Large intestine (tissue), 12 donors: ENCODE measurements at places on chromosomes 1 and 21. TPM values are rescaled to one million over a fixed set of nuclear protein-coding genes. Genes with fewer than 3 reads are reported as not detected.

The S100A16 gene
- polyA plus RNA-seq: 134 TPM

DNA sequence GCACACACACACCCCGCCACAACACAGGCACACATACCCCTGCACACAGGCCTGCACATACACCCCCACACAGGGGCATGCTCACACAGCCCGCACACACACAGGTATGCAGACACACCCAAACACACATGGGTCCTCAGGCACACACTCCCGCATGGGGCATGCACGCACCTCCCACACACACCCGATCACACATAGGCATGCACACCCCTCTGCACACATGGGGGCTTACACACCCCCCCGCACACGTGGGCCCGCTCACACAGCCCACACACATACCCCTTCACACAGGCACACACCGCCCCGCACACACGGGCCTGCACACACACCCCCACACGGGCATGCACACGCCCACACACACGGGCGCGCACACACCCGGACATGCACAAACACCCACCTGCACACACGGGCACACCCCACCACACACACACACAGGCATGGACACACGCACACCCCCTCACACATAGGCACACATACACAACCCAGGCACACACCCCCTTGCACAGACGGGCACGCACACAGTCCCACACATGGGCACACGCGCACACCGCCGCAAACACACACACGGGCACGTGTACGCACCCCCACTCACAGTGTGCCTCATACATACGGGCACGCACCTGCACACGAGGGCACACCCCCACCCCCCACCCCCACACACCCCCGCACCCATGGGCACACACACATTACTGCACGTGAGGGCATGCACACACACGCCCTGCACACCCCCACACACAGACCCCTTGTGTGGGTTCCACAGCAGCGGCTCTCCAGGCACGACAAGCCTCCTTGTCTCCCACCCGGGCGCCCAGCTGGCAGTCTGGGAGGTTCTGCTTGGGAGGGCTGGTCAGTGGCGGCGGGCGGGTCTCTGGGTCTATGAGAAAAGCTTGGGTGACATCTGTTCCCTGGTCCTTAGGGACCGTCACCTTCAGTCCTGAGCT is 8.3 kb downstream of the ATAD3B start:
- peaks cover 47% of the 10 kb centered on the region for H3K36me3 ChIP-seq
- no peaks in the 10 kb centered on the region for H3K4me1 ChIP-seq
- no peak overlapping the region for H3K27ac ChIP-seq
- no peaks in the 10 kb centered on the region for H3K27me3 ChIP-seq

DNA sequence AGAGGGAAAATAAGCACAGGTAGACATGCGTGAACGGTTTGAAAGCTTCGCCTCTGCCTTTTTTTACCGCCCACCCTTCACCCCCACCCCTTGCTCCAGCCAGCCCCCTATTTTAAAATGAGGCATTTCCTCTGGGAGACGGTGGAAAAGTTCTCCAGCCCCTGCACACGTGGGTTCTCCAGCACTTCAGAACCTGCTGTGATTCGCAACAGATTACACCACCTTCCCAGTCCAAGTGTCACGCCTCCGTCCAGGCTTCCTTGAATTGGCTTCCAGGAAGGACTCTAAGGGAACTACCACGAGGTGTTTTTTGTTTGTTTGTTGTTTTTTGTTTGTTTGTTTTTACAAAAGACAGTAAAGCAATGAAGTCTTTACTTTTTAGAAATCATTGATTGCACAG is 2.6 kb downstream of the LRRC7 start:
- peaks cover 48% of the 10 kb centered on the region for H3K27me3 ChIP-seq
- H3K36me3 ChIP-seq: no peaks in the 10 kb centered on the region
- no peak for DNase-seq
- no peak overlapping the region for H3K27ac ChIP-seq
- peak overlapping the region; percentile 37 for H3K4me3 ChIP-seq

GRCh38 chr1:3894626-3895278 is 5.3 kb downstream of the C1orf174 start:
- H3K4me1 ChIP-seq: no peaks in the 10 kb centered on the region
- peaks cover 25% of the 10 kb centered on the region for H3K36me3 ChIP-seq
- no peak overlapping the region for H3K27ac ChIP-seq
- no peak for DNase-seq
- H3K27me3 ChIP-seq: no peaks in the 10 kb centered on the region
